ENCODE measurements at places on chromosomes 11 and 22.

DNA sequence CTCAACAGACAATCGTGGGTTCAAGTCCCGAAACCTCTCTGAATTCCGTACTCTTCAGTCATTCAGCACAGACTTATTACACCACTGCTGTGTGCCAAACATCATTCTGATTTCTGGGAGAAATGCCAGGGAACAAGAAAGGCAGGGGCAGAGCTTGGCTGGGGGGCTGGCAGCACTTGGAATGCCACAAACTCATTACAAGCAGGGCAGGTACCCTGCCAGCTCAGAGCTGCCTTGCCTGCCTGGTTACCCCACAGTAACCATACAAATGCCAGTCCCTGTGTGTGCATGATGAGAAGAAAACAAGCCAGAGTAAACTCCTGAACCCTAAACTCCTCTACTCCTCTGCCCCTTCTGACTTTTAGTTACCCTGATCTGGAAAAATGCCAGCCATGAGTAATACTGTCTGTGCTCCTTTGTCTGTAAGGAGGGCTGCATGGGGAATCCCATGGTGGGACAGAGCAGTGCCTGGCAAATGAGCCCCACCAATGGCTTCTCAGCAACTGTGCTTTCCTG is 6.9 kb upstream of the RAD9A start:
- DNase-seq: no peak

DNA sequence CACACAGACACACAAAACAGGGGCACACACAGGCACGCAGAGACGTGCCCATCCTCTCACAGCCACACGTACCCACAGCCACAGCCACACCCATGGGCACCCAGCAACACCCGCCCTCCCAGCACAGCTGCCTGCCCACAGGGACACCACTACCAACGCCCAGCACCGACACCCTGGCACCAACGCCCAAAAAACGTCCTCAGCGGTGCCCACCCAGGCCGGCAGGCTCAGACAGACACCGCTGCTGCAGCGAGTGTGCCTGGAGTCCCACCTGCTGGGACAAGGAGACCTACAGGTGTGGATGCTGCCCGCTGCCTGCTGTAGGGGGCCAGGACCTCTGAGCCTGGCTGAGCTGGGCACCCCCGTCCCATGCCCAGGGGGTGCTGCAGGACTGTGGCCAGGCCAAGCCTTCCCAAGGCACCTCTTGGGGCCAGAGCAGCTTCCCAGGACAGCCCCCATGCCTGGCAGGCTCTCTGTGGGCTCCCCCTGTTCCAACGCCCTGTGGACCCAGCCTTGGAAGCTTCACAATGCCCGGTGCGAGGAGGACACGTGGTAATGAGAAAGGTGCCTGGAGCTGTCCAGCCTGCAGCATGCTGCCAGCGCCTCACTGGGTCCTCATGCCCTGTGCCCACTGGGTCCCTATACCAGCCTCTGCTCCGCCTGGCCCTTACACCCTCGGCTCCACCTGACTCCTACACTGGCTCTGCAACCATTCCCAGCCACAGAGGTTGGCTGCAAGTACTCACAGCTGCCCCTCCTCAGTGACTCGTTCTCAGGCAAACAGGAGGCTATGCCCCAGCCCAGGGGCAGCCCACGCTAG is 45.8 kb upstream of the TH start:
- DNase-seq: no peak

DNA sequence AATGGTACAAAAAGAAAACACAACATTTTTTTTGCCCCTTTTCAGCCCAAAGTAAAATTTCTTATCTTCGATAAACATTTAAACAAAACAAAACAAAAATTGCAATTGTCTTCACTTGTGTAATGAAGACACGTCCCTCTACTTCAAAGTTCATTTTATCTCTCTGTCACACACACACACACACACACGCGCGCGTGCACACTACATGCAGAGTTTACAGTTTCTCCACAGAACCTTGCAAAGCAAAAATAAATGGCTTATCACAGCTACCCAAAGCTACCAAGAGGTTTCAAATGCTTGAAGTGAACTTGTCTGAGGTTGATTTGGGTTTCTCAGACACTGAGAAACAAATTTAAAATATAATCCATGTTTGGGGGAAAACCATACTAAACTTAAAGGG is 72.3 kb downstream of the ETS1 start:
- no peak for DNase-seq

- no peak for DNase-seq
Observed at GRCh38 chr11:116309446-116309845, 463.3 kb downstream of the BUD13 start.

- DNase-seq: no peak
Observed at GRCh38 chr11:116579031-116579653, 193.6 kb downstream of the BUD13 start.

DNA sequence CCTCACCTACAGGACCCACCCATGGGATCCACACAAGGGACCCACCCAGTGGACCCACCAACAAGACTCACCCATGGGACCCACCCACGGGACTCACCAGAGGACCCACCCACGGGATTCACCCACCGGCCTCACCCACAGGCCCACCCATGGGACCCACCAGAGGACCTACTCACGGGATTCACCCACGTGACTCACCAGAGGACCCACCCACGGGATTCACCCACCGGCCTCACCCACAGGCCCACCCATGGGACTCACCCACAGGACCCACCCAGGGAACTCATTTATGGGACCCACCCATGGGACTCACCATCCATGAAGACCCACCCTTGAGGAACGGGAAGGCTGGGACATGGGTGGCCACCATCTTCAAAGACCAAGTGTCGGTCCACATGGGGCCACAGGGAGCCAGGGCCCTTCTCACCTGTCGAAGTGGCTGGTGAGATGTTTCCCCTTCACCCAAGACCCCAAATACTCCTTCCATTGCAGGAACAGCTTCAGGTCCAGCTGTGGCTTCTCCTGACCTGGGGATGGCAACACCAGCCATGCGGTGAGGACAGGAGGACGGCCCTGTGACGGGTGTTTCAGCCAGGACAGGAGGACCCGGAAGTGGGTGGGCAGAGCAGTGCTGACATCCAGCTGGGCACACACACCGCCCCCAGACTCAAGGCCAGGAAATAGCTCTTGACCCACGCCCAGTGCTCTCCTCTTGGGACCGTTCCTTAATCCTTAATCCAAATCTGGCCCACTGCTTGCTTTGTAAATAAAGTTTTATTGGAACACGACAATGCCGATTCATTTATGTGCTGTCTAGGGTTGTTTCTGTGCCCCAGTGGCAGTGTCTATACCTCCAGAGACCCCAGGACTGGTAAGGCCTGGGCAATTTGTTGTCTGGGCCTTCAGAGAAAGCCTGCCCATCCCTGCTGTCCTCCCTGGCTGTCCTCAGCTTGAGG is 1005.1 kb downstream of the BRD1 start:
- DNase-seq: no peak

DNA sequence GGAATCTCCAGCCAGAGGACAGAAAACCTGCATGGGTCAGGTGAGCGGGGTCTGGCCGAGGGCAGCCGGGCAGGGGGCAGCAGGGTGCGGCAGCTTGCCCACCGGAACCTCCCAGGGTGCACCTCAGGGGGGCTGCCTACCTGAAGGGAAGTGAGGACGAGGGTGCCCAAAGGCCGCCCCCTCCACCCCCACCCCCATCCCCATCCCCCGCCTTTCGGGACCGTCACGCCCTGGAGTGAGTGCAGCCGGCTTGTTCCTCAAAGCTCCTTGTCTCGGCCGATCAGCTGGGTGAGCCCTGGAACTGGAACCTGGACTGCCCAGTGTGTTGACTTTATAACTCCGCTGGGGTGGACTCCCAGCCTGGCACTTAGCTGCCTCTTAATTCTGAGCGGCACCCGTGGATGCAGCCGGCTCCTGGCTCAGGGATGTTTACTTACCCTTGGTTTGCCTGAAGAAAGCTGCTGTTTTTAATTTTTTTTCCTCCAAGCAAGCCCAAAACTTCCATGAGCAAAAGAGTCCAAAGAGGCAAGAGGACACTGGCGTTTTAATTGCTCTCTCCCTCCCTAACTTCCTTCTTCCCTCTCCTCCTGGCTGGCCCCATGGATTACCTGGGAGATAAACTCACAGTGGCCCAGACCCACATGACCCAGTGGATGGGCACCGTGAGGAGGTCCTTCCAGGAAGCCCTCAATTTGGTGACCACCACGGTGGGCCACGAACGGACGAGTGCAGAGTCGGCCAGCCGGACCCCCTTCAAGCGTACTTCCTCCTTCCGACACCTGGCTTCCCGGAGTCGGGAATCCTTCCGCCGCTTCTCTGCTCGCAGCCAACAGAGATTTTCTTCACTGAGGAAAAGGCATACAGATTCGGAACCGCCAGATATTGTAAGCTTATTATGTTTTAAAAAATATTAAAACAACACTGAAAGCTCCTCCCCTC is 87.8 kb upstream of the CRYBB3 start:
- no peak for DNase-seq

DNA sequence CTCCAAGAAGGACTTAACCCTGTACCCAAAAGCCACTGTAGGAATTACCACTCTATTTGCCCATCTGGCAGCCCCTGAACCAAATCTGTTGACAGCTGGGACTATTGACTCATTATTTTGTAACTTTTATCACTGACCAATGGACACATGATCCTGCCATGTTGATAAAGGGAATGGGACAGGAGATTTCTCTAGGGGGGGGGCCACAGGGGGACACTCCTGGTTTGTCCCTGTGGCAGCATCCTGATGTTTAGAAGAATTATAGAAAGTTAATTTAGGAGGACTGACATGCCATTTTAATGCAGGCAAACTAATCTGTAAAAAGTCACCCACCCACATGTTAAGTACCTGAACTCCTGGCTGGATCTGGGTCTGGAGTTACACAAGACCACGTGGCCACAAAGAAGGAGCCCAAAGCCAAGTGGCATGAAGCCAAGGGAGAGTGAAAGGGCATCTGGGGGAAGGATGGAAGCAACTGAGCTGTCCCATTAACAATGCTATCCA is 558.1 kb downstream of the ETS1 start:
- DNase-seq: no peak

- no peak for DNase-seq
Observed at GRCh38 chr22:19612866-19613572, 88.8 kb upstream of the CLDN5 start.

GRCh38 chr11:113387605-113388211 is at the start of gene ANKK1:
Gene ANKK1 (plus strand): TSS chr11:113387779. CDS start chr11:113387885, 106 bp downstream.
- DNase-seq: no peak

All from stimulated activated CD8-positive, alpha-beta memory T cell treated with anti-CD3 and anti-CD28 coated beads, Interleukin-12 subunit alpha, Interleukin-12 subunit beta, amount 100 ng/mL, for 1 hour (primary cell).